ENCODE measurements at places on chromosomes 6 and 20.

DNA sequence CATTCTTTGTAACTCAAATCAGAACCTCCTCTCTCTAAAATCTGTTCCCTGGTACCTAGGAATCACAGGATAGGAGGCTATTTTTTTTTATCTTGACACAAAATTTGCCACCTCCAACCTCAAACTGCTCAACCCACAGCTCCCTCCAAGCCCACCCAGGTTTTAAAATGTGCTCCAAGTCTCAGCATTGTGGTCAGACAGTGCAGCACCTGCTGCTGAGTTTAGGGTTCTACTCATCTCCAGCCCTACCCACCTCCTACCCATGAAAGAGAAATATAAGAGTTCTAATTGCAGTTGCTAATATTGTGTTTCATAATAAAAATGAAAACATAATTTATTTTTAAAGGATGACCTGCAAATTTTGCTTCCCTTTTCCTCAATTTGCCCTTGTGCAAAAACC, 496.5 kb downstream of the MAFB start:
- no peak for DNase-seq

DNA sequence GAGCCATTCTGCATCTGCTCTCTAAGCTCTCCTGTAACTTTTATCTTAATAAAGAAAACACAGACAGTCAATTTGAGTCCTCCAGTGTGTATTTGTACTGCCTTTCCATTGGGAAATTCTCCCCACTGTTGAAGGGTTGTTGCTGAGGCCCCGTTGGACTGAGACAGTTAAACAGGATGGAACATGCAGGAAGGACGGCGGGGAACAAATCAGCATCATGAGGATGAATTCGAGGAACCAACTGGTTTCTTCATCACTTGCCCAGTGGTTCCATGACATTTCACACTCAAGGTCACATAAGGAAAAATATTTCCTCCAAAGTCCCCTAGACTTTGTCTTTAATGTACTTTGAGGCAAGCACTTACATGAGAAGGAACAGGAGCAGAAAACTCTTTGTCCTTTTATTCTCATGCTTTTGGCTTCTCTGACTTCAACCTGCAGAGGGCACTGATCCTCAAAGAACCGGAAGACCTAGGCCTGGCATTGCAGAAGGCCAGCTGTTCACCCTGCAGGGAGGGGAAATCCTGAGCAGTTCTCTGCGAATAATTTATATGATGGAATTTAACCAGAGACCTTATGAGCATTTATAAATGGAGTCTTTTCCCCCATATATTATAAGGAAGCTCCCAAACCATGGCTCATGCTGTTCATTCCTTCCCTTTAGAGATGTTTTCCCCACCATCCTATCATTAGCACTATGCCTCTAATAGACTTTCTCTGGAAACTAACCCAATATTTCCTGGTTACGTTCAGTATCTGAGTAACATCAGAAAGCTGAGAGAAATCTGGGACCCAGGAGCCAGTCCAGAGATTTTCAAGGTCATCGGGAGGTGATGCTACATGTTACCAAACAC, 55.2 kb upstream of the ADGRF1 start:
- peak; percentile 41 for DNase-seq

- DNase-seq: no peak
Observed at GRCh38 chr6:130420911-130421310, 55.1 kb downstream of the TMEM200A start.

DNA sequence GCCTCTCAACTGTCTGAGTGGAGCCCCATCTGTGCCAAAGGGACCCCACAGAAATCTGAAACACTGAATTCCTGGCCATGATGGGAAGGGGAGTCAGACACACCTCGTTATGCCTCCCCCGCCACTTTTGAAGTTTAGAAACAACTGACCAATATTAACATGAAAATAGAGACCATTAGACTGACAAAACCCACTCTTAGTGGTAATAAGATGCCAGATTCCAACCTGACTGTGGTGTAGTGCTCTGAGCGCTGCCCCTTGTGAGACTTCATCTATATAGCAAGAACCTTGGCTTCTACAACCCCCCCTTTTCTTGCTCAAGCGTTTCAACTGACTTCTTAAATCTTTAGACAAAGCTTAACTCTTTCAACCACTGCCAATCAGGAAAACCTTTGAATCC, 46.1 kb upstream of the UNC93A start:
- no peak for DNase-seq

DNA sequence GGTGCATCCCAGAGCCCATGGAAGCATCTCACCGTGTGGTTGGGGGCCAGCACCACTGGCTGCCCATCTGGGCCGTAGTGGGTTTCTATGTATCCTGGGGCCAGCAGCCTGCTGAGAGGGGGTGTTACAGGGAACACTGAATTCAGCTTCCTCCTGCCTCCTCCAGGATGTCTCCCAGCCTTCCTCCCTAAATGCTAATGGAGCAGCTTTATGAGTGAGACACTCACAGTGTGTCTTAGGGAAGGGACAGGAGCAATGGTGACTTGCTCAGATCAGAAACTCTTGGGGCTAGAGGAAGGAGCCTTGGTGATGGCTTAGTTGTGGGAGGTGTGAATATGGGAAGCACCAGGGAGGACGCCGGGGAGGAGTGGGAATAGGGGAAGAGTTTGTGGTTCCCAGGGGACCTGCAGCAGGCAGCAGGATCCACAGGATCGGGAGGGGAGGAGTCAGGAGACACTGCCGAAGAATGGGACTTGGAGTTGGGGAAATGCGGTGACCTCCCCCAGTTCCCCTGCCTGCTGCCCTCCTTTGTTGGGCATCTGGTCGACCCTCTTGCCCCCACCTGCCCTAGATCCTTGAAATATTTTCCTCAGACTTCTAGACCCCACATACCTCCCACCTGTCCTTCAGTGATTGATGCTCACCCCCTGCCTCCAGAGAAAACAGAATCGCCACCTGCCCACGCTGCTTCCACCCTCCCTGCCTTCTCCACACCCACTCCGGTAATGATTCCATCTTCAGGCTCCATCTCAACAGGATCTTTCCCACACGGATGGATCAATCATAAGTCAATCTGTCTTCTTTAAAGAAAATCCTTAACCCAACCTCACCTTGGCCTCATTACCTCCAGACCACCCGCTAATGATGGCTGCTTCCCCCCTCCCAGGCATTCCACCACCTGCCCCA, 6.6 kb downstream of the ADAM33 start:
- no peak for DNase-seq

GRCh38 chr20:3786665-3787323, at the start of gene CENPB:
Gene CENPB (minus strand): TSS chr20:3786740. CDS start chr20:3786483, 257 bp downstream.
- peak; percentile 93 for DNase-seq

DNA sequence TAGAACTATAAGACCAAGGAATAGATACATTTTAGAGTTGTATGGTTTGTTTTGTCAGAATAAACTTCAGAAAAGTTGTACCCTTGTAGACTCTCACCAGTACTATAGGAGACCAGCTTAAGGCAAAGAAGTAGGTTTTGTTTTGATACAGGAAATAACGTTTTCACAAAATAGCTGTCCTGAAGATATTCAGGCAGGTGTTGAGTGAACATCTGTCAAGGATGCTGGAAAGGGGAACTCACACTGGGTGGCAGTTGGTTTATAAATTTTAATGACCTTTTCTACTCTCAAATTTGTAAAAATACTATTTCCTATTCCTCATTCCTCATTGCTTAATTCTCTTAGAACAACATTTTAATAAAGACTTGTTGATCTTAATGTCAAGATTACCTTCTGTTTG, 174.0 kb upstream of the MAN1A1 start:
- DNase-seq: no peak

- DNase-seq: no peak
Observed at GRCh38 chr6:22147921-22148776, 148.7 kb downstream of the PRL start.

DNA sequence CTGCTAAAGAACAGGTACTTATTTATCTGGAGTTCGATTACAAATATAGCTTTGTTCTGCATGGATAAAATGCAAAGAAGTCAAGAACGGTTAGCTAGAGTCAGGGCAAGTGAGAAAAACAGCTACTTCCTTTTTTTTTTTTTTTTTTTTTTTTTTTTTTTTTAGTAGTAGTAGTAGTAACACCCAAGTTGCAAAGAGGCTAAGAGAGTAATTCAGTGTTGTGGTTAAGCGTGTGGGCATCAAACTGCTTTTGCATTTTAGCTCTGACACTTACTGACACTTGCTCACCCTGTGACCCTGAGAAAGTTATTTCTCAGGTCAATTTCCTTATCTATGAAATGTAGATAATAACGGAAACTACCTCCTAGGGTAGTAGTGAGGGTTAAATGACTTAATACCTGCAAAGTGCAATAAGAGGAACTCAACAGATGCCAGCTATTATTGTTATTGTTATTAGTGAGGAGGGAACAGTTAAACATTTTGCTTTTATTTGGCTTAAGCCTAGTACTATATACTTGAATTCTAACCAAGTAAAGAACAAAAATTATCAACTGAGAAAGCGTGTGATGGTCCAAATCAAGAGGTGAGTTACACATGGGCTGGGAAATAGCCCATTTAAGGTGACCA, 86.7 kb upstream of the BACH2 start:
- peak; percentile 32 for DNase-seq

DNA sequence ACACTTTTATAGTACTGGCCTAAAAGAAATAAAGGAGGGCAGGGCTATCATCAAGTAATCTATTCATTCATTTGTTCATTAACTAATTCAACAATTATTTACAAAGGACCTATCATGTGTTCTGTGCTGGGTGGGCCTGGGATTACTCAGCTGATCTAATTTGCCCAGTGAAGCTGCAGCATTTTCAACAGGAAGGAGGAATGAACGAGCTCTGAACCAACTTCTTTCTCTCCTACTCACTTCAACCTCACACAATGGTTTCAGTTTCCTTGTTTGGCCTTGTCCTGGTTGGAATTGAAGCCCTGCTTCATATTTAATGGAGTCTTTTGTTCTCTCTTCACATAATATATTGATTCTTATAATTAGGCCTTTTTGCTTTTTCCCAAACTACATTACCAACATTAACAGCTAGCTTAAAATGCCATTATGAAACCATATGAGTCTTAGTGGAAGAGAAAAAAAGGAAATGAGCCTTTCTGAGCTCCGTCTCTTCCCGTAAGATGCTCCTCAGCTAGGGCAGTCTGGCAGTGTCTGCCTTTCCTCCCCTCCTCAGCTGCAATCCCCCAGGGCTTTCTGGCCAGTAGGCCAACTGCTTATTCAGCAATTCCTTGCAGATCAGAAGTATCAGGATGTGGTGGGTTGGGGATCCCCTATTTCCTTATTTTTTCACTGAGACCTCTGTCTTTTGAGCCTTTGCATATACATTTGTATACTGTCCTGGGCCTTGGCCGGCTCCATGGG, 79.4 kb upstream of the NRN1 start:
- DNase-seq: no peak

DNA sequence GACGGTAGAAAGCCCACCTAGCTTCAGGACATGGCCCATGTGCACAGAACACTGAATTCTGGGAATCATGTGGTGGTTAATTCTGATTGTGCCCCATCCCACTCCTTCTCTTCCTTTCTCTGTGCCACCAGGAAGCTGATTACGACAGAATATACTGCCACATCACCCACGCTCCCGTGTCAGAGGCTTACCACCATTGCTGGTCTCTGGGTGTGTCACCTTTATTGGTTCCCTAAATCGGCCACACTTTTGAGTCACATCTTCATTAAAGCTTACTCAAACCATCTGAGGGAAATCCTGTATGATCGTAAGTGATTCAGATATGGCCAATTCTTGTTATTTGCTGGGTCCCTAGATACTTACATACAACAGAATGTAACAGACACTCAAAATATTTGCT, 3.1 kb downstream of the TRMT6 start:
- peak; percentile 79 for DNase-seq

GRCh38 chr6:169028343-169028742, 225.3 kb downstream of the THBS2 start:
- DNase-seq: no peak

DNA sequence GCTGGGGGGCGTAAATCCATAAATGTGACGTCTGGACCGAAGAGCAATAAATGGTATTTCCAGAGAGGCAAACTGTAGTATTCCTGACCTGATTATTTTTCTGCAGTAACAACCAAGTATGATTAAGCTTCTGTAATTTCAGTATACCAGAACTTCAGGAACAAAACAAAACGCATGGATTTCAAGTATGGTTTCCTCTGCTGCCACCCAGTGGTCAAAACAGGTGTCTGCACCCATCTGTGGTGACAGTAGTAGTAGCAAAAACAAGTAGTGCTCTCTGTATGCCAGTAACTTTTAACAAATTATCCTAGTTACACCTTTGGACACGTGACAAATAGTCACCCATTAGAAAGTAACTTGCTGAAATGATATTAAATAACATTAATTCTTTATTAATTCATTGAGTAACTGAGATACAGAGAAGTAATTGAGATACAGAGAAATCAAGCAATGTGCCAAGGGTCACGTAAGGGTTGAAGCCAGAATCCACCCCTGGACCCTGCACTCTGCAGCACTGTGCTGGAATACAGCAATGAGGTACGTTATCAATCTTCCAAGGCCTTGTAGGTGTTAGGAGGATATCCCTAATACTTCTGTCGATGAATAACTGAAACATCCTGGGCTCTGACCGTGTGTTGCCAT, 7.9 kb downstream of the CALHM4 start:
- DNase-seq: peak; percentile 75

- no peak for DNase-seq
Observed at GRCh38 chr20:46206992-46207549, 89.0 kb downstream of the CD40 start.

GRCh38 chr20:56458206-56458821, 10.1 kb upstream of the RTF2 start:
- no peak for DNase-seq

DNA sequence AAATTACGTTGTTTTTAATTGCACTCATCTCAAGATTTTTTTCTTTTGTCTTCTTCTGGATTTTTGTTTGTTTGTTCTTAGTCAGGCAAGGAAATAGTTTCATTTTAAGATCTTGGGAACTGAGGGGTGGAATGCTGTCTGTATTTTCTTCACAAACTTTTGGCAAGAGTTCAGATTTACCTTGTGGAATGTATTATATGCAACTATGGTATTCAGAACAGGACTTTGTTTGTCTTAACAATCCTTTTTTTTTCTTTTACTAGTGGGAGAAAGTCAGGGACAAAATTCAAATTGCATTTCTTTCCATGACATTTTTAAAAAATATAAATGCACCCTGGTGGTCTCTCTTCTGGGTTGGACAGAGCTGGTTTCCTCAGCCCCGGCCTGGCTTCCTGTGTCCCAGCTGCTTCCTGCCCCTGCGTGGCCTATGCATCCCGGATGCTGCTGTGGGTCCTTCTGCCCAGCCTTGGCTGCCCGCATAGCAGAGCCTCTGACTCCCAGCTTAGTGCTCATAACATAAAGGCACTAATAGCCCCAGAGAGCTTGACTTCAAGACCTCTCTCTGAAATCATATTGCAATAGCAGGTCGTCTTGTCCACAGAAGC, 520.7 kb downstream of the QKI start:
- no peak for DNase-seq

DNA sequence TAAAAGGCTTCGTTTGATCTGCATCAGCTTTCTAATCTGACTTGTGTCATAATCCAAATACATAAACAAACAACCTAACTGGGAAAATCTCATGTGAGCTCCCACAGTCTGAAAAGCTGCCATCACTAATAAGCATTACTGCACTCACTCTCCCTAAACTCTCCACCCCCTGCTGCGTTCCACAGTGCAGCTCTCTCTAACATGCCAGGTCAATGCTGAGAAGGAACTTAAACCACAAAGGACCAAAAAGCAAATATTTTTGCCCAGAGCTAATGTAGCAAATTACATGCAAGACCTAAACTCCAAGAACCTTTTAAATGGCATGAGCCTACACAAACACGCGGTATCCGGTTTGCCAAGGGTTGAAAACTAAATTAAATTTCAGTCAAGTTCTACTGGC, 542.3 kb upstream of the JARID2 start:
- no peak for DNase-seq

- no peak for DNase-seq
Observed at GRCh38 chr6:84344005-84344404, 116.6 kb upstream of the CEP162 start.

All from activated CD4-positive, alpha-beta T cell treated with anti-CD3 and anti-CD28 coated beads, Interleukin-2, Interleukin-6, amounts not matched to agents 100 ng/mL and 50 ng/mL, durations not matched to agents 16 hours and 8 hours (primary cell).